ENCODE measurements at places on chromosomes 1 and 21.

DNA sequence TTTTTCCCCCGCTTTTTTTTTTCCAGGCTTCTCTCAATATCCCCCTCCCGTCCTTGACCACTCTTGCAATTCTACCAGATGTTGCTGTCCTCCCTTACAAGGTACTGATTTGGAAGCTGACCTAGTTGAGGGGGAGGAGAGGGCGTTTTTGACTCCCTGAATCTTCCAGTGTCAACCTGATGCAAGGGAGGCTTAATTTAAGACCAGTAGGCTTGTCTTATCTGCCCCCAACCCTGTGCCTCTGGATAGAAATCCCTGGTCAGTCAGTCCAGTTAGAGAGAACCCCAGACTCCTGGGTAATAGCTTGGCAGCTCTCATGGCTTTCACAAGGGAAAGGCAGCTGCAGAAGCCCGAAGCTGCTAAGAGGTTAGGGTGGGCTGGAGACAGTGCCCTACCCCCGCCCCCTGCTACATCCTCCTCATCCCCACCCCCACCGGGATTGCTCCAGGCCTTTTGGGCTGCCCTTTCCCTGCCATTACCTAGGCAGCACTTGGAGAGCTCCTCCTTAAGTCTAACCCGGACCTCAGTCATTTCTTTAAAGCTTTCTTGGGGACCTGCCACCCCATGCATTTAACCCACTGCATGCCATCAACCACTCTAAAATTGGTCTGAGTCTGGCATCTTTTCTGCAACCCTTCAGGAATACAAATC is 3.6 kb downstream of the ACKR1 start:
- no peak for DNase-seq

- DNase-seq: no peak
These were observed 164.1 kb upstream of the IRF2BP2 start for GRCh38 chr1:234773936-234774677.

GRCh38 chr1:8201331-8201861 is 116.5 kb upstream of the SLC45A1 start:
- no peak for DNase-seq

DNA sequence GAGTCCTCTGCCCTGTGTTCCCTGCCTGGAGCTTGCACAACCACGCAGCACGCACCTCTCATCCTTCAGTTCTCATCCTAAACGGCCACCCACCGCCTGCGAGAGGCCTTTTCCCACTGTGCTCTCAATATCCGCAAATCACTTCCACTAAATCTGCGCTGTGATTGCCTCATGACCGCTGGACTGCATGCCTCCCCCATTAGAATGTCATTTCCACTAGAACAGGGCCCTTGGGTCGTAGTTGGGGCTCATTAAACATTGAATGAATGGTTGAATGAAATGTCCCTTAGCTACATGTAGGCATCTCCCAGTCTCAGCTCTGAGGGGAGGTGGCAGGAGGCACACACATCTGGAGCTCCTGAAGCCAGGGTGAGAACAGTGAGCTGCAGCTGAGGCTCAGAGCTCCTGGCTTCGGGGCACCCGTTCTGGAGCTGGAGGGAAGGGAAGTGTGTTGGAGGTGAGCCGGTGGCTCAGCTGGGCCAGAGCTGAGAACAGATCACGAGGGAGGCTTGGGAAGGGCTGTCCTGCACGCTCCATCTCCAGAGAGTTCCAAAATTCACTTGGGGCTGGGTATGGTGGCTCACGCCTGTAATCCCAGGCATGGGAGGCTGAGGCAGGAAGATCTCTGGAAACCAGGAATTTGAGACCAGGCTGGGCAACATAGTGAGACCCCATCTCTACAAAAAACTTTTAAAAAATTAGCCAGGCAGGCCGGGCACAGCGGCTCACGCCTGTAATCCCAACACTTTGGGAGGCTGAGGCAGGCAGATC is 30.4 kb downstream of the TMEM201 start:
- DNase-seq: no peak

GRCh38 chr1:150236614-150237100 is 745 bp upstream of the ANP32E start:
- no peak for DNase-seq

- no peak for DNase-seq
These were observed 10.4 kb downstream of the CBR3 start for GRCh38 chr21:36145259-36145658.

GRCh38 chr1:117205368-117205767 is 5.4 kb downstream of the VTCN1 start:
- DNase-seq: no peak

Measured in GM06990 (cell line).